Fibroblast of skin of right biceps (primary cell): ENCODE measurements at places on chromosomes 3 and 15.

DNA sequence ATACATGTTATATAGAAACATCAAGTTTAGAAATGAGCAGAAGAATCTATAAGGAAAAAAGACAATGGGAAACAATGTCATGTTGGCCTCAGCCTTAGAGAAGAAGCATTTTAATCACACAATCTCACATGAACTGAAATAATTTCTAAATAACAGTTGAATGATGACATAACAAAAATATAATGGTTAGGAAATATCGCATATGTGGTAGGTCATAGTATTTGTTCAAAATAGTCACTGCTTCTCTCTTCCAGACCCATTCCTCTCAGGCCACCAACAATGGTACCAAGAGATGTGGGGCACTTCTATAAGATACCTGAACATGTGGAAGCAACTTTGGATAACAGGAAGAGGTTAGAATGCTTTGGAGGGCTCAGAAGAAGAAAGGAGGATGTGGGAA, 195.7 kb upstream of the PDZRN3 start:
- DNase-seq = no peak

DNA sequence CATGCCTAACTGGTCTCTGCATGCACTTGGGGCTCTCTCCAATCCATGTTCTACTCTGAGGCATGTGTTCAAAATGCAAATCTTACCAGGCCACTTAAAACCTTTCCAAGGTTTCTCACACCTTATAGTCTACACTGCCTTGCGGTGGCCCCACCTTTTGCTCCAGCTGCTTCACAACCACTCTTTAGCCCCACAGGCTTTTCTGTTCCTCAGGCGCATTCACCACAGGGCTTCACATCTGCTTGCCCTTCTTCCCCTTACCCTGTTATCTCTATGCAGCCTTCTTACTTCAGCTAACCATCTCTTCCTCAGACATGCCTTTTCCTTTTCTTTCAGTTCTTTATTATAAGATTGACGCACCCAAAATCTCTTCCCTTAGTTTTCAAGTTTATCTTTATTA, 37.8 kb downstream of the MINDY4B start:
- DNase-seq = no peak

DNA sequence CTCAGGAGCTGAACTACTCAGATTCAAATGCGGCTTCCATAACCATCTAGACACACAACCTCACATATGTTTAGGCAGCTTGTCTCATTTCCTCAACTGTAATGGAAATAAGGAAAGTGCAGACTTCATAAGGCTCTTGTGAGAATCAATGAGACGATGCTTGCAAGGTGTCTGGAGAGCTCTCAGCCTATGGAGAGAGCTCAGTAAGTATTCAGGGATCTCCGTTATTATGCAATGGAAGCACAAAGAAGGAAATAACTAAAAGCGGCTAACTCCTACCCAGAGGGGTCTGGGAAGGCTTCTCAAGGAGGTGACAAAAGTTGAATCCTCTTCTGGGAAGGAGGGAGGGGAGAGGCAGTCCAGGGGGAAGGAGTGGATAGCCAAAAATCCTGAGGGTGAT, 50.1 kb upstream of the LIPC start:
- DNase-seq = no peak

DNA sequence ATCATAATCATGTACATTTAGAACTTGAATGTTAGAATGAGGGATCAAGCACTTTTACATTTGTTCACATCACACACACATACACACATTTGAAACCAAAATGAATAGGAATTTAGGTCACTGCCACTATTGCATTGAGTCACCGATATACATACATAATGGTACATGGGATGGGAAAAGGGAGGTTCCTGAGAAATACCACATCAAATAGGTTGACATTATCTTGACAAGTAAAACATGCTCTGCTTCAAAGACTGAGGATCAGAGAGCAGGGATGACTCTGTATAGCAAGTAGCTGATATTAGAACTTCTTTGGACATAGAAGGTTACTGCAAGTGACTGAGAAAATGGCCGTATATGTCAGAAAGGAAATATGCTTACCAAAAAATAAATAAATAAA, 847.2 kb downstream of the PLOD2 start:
- DNase-seq = no peak

GRCh38 chr15:72249142-72249810, 18.3 kb upstream of the PKM start:
- no peak for DNase-seq
